Right atrium auricular region (tissue), 2 donors: ENCODE measurements at places on chromosomes 4 and X. TPM values are rescaled to one million over a fixed set of nuclear protein-coding genes. Genes with fewer than 3 reads are reported as not detected.

GRCh38 chr4:134762053-134762452 is 560.5 kb upstream of the PABPC4L start:
- H3K36me3 ChIP-seq, result no peaks in the 10 kb centered on the region
- no peak for DNase-seq
- no peaks in the 10 kb centered on the region for H3K27me3 ChIP-seq
- no peaks in the 10 kb centered on the region for H3K4me1 ChIP-seq
- no peak overlapping the region for H3K4me3 ChIP-seq

- no peaks in the 10 kb centered on the region for H3K36me3 ChIP-seq
- no peak overlapping the region for H3K27ac ChIP-seq
- H3K4me1 ChIP-seq, result no peaks in the 10 kb centered on the region
- no peak overlapping the region for H3K4me3 ChIP-seq
- no peak for DNase-seq
These were observed 63.7 kb upstream of the PDGFRA start for GRCh38 chr4:54165438-54165837.

DNA sequence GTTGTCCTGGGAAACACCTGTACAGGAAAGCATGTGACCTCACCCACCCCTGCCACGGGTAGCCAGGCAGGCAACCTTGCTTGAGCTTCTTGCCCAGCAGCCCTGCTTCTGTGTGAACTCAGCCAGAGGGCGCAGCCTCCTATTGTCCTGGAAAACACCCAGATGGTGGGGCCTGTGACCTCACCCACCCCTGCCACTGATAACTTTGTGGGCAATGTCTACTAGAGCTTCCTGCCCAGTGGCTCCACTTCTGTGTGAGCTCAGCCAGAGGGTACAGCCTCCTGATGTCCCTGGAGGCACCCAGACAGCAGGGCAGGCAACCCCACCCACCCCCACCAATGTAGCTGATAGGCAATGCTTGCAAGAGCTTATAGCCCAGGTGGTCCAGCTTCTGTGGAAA is 146.3 kb downstream of the DTHD1 start:
- no peaks in the 10 kb centered on the region for H3K4me1 ChIP-seq
- H3K27me3 ChIP-seq, result no peaks in the 10 kb centered on the region

DNA sequence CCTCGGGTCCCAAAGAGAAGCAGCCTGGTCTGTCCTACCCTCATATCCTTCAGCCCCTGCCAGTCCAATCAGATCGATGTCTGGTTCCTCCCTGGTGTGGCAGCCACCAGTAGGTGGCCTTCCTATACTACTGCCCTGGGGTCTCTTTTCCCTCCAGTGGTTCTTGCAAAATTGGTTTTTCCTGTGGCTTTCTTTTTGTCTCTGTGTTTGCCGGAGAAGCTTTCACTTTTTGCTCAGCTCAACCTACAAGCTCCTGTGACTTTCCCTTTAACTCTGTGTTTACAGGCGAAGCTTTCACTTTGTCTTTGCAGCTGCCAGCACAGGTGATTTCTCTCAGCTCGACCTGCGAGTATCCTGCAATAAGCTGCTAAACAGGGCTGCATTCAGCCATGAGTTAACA is 46.8 kb downstream of the UGT2A3 start:
- H3K4me3 ChIP-seq, result no peak overlapping the region
- no peak overlapping the region for H3K27ac ChIP-seq
- no peaks in the 10 kb centered on the region for H3K27me3 ChIP-seq
- no peaks in the 10 kb centered on the region for H3K36me3 ChIP-seq

DNA sequence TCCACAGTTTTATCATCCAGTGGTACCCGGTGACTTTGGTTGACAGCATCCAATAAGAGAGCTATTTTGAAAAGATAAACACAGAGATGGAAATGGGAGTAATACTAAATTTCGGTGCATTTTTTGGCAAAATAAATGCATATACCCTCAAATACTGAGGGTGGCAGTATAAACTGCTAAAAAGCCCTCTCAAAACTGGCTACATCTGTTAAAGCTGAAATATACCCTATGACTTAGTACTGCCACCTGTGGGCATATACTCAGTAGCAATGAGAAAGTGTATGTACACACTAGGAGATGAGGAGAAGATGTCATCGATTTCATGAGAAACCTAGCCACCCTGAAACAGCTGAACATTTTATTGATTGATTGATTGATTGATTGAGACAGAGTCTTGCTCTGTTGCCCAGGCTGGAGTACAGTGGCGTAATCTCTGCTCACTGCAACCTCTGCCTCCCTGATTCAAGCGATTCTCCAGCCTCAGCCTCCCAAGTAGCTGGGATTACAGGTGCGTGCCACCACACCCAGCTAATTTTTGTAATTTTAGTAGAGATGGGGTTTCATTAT is 12.2 kb upstream of the TMEM128 start:
- H3K36me3 ChIP-seq, result no peaks in the 10 kb centered on the region
- no peaks in the 10 kb centered on the region for H3K4me1 ChIP-seq
- no peak for DNase-seq
- H3K27me3 ChIP-seq, result no peaks in the 10 kb centered on the region

DNA sequence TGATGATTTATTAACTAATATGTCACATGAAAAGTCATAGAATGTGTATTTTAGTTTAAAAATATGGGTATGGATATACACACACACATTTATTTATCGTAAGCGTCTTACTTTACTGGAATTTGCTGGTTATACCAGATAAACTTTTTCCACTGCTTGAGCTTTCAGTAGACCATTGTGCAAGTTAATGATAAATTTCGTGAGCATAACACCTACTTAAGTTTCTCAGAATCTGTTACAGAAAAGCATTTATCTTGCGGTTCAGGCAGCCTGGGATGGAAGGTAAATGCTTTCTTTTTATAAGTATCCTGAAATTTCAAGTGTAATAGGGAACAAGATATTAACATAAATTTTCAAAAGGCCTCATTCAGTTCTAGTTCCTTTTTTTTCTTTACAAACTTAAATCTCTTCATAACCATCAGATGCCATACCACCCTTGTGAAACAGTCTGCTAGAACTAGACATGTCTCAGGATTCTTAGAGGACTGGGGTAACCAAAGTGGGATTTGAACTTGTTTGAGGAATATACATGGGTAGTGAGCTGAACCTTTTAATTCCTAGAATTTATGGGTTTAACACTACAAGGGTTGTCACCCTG is 27.7 kb downstream of the ATP7A start:
- no peak overlapping the region for H3K27ac ChIP-seq
- no peaks in the 10 kb centered on the region for H3K4me1 ChIP-seq
- no peak overlapping the region for H3K4me3 ChIP-seq
- no peaks in the 10 kb centered on the region for H3K36me3 ChIP-seq

The TECRL gene
- 712 TPM for total RNA-seq

GRCh38 chrX:80354966-80355465 is 65.2 kb upstream of the TENT5D start:
- no peaks in the 10 kb centered on the region for H3K4me1 ChIP-seq
- no peak for DNase-seq
- no peaks in the 10 kb centered on the region for H3K27me3 ChIP-seq
- no peak overlapping the region for H3K27ac ChIP-seq

DNA sequence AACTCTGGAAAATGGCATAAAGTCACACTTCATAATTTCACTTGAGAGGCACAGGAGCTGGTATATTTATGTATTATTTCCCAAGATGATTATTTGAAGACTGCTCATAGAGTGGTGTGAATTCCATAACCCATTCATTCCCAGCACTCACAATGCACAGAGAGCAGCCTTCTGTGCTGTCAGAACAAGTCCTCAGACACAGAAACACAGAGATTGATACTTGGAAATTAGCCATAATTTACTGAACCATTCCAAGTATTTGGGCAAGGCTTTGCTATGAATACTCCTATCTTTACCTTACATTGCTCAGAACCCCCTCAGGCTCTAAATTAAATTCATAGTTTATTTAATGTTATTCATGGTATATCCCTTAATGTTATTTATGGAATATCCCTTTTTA is 53.6 kb downstream of the PABPC4L start:
- H3K4me3 ChIP-seq, result no peak overlapping the region
- H3K27ac ChIP-seq, result no peak overlapping the region
- H3K27me3 ChIP-seq, result no peaks in the 10 kb centered on the region
- no peak for DNase-seq

GRCh38 chr4:47312170-47312569 is 151.3 kb downstream of the COMMD8 start:
- H3K27ac ChIP-seq, result no peak overlapping the region
- H3K4me3 ChIP-seq, result no peak overlapping the region
- DNase-seq, result no peak
- no peaks in the 10 kb centered on the region for H3K27me3 ChIP-seq
- no peaks in the 10 kb centered on the region for H3K4me1 ChIP-seq

DNA sequence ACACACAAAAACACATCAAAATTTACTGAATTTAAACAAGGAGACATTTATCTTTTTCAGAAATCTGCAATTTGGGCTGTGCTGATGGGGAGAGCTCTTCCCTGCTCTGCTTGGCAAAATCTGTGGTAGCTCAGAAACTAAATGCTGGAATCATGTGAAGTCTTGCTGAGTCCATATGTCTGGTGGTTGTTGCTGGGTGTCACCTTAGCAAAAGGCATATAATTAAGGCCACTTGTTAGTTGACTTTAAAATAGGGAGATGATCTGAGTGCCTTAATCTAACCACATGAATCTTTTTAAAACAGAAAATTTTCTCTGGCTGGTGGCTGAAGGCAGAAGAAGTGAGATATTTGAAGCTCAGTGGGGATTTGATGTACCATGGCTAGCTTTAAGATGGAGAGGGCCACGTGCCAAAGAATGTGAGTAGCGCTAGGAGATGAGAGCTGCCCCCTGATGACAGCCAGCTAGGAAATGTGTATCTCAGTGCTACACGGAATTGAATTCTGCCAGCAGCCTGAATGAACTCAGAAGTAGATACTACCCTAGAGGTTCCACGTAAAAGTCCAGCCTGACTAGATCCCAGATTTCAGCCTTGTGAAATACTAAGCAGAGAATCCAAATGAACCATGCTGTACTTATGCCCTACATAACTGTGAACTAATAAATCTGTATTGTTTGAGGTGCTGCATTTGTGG is 7.6 kb upstream of the GUF1 start:
- DNase-seq, result no peak
- H3K4me3 ChIP-seq, result no peak overlapping the region
- no peaks in the 10 kb centered on the region for H3K36me3 ChIP-seq
- peak overlapping the region; percentile 56 for H3K27ac ChIP-seq

The CENPVL1 gene
- not detected for total RNA-seq

- H3K27me3 ChIP-seq, result no peaks in the 10 kb centered on the region
- no peak overlapping the region for H3K27ac ChIP-seq
- H3K4me1 ChIP-seq, result no peaks in the 10 kb centered on the region
- no peaks in the 10 kb centered on the region for H3K36me3 ChIP-seq
- no peak for DNase-seq
These were observed 334.3 kb upstream of the GATB start for GRCh38 chr4:152094970-152095700.

DNA sequence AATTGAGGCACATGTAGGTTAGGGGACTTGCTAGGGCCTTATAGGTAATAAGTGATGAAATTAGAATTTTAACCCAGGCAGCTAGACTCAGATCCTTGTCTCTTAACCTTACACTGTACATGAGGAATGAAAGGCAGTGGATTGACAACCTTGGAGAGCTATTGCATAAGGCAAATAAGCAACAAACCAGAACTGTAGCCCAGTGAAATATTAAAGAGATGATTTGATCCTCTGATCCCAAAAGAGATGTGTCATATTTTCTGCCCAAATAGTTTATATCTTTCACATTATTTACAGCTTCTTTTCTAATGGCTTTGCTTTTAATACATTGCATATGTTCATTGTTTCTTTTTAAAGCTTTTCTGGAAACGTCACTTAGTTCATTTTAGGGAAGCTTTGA is 252.6 kb downstream of the ANK2 start:
- H3K4me3 ChIP-seq, result no peak overlapping the region
- no peak for DNase-seq

GRCh38 chr4:139934057-139934707 is 219.8 kb downstream of the MAML3 start:
- H3K27me3 ChIP-seq, result no peaks in the 10 kb centered on the region
- no peak overlapping the region for H3K4me3 ChIP-seq

GRCh38 chr4:82508806-82509428 is 52.9 kb downstream of the TMEM150C start:
- no peak overlapping the region for H3K4me3 ChIP-seq
- DNase-seq, result no peak
- H3K27ac ChIP-seq, result no peak overlapping the region
- H3K4me1 ChIP-seq, result no peaks in the 10 kb centered on the region
- no peaks in the 10 kb centered on the region for H3K36me3 ChIP-seq

GRCh38 chrX:64152857-64153256 is 52.7 kb downstream of the AMER1 start:
- H3K27ac ChIP-seq, result no peak overlapping the region
- H3K27me3 ChIP-seq, result no peaks in the 10 kb centered on the region
- DNase-seq, result no peak

DNA sequence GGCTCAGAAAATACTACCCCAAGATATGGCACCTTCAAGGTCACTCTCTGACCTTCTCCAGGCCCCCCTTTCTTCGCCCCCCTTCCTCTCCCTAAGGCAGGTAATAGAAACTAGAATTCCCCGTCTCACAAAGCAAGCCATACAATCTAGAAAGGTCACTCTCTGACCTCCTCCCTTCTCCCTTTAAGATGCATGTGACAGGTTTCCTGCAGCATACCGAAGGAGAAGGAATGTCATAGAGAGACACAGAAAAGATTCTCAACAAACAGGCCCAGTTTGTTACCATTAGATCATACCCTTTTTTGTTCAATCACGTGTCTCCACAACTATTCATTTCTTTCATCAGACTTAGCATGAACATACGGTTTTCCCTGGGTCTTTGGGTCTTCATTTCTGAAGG is 51.2 kb upstream of the RBMXL3 start:
- no peaks in the 10 kb centered on the region for H3K27me3 ChIP-seq
- H3K4me1 ChIP-seq, result no peaks in the 10 kb centered on the region
- no peaks in the 10 kb centered on the region for H3K36me3 ChIP-seq
- no peak overlapping the region for H3K27ac ChIP-seq

- H3K27me3 ChIP-seq, result no peaks in the 10 kb centered on the region
- no peaks in the 10 kb centered on the region for H3K36me3 ChIP-seq
- DNase-seq, result no peak
- no peak overlapping the region for H3K27ac ChIP-seq
- no peaks in the 10 kb centered on the region for H3K4me1 ChIP-seq
- no peak overlapping the region for H3K4me3 ChIP-seq
These were observed 135.7 kb downstream of the CNKSR2 start for GRCh38 chrX:21509912-21510311.

GRCh38 chr4:17757621-17758020 is 23.8 kb downstream of the FAM184B start:
- no peak for DNase-seq
- H3K27ac ChIP-seq, result no peak overlapping the region
- H3K36me3 ChIP-seq, result no peaks in the 10 kb centered on the region
- H3K27me3 ChIP-seq, result no peaks in the 10 kb centered on the region
- no peaks in the 10 kb centered on the region for H3K4me1 ChIP-seq
- H3K4me3 ChIP-seq, result no peak overlapping the region

The RENBP gene
- total RNA-seq, result 6.2 TPM

GRCh38 chr4:8385611-8386010 is 54.9 kb downstream of the ACOX3 start:
- H3K4me1 ChIP-seq, result no peaks in the 10 kb centered on the region
- H3K27ac ChIP-seq, result no peak overlapping the region
- no peaks in the 10 kb centered on the region for H3K27me3 ChIP-seq
- no peak for DNase-seq
- peaks cover 55% of the 10 kb centered on the region for H3K36me3 ChIP-seq
